Glomerular endothelial cell (primary cell): ENCODE measurements at places on chromosomes 6 and 20.

DNA sequence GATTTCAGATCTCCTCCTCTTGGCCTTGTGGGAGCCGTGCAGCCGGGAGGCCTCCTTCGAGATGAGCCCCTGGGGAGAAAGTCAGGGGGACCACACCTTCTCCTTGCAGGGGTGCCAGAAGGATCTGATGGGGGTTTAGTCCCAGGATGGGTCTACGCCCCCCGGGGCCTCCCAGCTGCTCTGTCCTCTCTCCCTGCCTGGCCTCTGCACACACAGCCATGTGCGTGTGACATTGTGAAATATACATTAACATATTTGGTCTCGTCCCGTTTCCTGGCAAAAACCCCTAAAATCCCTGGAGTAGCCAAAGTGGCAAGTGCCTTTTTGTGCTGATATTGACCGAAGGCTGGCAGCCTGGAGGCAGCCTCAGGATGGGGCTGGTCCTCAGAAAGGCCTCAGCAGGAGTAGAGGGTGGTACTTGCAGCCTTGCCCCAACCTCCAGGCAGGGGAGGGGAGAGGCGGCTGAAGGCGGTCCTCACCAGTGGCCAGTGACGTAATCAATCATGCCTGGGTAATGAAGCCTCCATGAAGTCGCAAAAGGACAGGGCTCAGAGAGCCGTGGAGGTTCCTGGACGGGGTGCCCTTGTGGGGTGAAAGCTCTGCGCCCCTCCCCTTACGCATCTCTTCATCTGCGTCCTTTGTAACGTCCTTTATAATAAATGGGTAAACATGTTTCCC lies 5.1 kb upstream of the HELZ2 start:
- DNase-seq = no peak

DNA sequence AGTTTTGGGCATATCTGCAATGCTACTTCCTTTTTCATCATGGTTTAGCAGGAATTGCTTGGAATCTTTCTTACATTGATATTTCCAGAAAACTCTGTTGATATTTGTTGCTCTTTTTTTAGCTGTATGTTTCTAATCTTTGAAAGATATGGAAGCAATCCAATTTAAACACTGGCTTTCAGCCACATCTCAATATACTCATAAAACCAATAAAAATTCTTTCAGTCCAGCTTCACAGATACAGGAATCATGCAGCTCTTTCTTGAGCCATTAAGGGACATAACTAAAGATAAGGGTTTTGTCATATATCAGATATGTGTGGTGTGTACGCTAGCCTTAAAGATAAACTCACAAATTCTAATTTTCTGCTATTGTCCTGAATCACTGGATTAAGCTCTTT lies 47.4 kb downstream of the PKIB start:
- DNase-seq = no peak

- DNase-seq = no peak
These were observed 98.8 kb downstream of the MANEA start for GRCh38 chr6:95676011-95676628.

- DNase-seq = no peak
These were observed 282.9 kb upstream of the RNF217 start for GRCh38 chr6:124679387-124679786.
